ENCODE measurements at places on chromosomes 4 and X.

GRCh38 chr4:189355590-189355989 is 585.1 kb upstream of the FRG1 start:
- DNase-seq: no peak

DNA sequence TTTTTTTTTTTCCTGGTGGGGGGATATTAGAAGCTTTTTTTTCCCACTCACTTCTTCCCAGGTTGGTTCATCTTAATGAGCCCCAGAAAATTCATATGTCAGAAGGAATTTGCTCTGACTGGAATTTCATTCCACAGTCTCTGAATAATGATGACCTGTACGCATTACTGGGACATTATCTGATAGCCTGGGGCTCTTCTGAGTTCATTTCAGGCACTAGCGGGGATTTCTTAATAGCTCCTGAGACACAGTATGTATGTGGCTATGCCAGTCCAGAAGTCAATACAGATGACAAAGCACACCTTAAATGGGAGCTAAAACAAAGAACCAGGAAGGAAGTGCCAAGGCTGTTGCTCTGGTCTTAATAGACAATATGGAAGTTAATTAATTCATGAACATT is 295.2 kb upstream of the IGFBP7 start:
- DNase-seq: no peak

DNA sequence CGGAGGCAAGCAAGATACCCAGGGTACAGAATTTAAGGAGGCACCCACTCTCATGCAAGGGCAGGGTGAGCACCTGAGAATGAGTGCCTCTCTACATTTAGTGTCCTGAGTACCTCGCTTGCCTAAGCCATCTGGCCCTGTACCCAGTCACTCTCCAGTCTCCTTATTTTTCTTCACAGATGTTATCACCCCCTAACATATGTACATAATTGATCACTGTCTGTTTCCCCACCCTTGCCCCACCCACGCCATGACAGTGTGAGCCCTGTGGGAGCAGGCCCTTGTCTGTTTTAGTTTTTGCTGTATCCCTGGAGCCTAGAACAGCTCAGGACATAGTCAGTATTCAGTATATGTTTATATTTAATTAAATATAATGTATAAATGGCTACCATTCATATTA is 113.6 kb downstream of the SPRY1 start:
- no peak for DNase-seq

DNA sequence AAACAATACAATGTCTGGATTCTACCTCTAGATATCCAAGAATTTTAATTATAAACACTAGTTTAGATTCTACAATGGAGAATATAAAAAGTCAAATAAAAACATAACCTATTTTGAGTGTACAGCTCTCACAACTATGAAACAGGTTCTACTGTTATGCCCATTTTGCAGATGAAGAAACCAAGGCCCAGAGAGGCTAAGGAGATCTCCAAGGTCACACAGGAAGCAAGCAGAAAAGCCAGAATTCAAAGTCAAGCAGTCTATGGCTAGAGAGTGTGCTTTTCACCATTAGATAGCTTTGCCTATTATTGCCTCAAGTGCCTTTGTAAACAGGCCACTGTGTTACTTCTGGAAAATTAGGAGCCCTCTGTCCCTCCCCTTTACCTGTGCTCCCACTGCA is 7.3 kb downstream of the TAPT1 start:
- no peak for DNase-seq

- no peak for DNase-seq
Observed at GRCh38 chr4:11497212-11497806, 68.6 kb upstream of the HS3ST1 start.

DNA sequence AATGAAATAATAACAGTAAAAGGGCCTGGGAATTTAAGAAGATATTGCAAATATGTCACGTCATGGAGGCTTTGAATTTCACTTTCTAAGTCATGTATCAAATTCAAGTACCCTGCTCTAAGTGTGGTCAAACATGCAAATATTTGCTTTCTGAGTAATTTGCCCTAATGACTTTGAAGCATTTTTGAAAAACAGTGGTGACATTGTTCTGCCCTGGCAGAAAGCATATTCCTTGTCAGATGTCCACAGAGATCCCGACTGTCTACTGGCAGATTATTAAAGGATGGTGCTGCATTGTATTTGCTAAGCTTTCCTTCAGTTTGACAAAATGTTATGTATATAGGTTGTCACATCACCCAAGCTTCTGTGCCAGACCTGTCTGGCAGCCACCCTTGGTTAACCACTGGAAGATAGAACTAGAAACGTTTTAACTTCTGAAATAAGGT is 92.5 kb downstream of the ANK2 start:
- peak; percentile 66 for DNase-seq

- no peak for DNase-seq
Observed at GRCh38 chr4:89400287-89401035, 92.9 kb upstream of the GPRIN3 start.

DNA sequence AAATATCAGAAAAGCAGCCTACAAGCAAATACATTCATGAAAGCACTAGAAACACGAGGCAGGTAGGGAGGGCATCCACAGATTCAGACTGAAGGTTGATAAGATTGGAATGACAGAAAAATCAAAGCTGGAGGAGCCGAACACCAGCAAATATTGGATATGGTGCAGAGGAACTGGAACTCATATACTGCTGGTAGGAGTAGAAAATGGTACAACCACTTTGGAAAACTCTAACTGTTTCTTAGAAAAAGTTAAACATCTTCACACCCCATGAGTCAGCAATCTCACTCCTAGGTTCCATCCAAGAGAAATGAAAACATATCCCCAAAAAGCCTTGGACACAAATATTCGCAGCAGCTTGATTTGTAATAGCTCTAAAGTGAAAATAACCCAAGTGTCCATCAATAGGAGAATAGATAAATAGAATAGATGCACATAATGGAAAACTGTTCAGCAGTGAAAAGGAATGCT is 27.1 kb downstream of the CD99L2 start:
- DNase-seq: no peak

DNA sequence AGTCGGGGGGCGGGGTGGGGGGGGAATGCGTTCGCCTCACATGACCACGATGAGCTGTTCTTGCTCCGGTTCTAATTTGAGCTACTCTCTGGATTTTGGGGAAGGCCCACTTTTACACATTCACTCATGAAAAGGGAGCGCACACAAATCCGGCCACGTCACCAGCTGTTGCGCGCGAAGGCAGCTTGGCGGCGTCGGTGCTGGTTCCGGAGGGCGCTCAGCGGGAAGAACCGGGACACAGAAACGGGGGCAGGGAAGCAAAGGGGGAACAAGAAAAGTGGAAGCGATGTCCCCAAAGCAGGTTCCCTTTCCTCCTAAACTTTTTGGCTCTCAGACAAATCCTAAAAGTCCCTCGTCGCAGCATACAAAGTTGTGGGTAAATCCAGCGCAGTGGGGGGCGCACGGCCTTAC is 605 bp downstream of the ANXA5 start:
- peak; percentile 84 for DNase-seq

DNA sequence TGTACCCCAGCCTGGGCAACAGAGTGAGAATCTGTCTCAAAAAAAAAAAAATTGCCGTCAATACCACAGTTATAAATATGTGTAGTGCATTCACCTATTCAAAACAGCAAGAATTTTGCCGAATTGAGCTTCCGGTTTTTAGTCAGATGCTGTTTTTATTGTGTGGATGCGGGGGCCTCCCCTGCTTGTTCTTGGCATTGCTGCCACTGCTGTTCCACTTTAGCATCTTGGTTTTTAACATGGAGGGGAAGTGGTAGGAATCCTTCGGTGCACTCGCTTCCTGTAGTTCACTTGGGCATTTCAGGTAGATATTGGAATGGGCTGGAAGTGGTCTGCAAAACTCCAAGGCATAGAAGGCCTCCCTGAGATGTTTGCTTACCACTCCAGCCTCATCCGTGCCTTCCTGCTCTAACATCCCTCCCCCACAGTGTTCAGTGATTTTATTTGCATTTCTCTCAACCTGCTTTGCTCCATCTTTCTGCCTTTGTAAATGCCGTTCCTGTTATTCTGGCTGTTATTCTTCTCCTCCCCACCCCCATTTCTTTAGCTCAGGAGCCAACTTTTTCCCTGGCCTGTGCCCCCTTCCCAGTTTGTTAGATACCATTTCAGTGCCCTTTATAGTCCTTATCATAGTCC is 25.5 kb downstream of the MOB1B start:
- no peak for DNase-seq

DNA sequence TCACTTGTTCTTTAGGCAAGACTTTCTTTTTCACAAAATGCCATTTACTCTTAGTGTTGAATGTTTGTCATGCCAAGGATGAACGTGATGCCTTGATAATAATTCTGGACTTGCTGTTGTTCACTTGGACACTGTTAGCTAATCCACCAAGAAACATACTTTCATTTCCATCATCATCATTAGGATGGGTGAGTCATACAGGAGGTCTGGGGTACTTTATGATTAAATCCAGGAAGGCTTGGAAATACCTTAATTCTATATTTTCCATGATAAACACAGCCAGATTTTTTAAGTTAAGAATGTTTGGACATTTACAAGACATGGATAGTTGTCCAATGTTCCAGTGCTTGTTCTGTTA is 260.7 kb upstream of the GIMD1 start:
- DNase-seq: peak; percentile 43

- no peak for DNase-seq
Observed at GRCh38 chr4:114807759-114808404, 209.3 kb downstream of the UGT8 start.

DNA sequence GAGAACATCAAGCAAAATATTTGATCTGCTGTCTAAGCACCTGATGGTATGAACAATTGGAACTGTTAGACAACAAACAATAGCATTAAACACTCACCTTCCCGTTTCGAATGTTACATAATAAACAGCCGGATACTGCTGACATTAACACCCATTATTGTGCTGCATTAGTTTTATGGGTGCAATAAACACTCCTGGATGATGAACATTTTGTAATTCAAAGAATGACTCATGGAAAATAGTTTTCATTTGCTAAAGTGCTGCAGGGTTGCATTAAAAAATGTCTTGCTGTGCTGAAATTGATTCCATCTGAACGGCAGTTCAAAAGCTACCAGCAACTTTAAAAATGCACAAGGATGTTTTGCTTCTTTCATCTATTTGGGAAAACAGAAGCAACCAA is 100.8 kb upstream of the SORBS2 start:
- peak; percentile 49 for DNase-seq

GRCh38 chr4:139171876-139172691 is 4.9 kb downstream of the ELF2 start:
- DNase-seq: peak; percentile 84

DNA sequence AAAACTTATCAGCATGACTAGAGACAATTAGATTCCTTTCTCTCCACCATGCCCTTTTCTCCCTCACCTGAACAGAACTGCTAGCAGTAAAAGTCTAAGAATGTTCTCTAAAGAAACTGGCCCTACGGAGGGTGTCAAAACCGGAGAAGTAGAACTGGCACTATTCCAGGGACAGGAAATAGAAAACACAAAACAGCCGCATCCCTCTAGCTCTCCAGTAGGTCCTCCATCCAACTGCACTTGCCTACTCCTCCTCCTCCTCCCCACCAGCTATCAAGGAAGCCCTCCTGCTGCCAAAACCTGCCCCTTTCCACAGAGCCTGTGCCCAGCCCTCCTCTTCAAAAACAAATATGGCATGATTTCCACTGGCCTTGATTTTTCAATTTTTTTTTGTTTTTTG is 28.4 kb downstream of the FUNDC1 start:
- DNase-seq: no peak

GRCh38 chr4:80092847-80093246 is 19.8 kb upstream of the ANTXR2 start:
- no peak for DNase-seq

GRCh38 chr4:5527211-5527610 is 181.1 kb downstream of the EVC2 start:
- no peak for DNase-seq

All from iris pigment epithelial cell (primary cell).